ENCODE measurements at places on chromosomes 13 and 19.
A peak's percentile ranks its signal among the peaks of the same experiment; 100 is the strongest.

- DNase-seq = no peak
These were observed 65.6 kb downstream of the RBM26 start for GRCh38 chr13:79340490-79340889.

GRCh38 chr13:110443622-110444225, 117.8 kb downstream of the RAB20 start:
- no peak for DNase-seq

DNA sequence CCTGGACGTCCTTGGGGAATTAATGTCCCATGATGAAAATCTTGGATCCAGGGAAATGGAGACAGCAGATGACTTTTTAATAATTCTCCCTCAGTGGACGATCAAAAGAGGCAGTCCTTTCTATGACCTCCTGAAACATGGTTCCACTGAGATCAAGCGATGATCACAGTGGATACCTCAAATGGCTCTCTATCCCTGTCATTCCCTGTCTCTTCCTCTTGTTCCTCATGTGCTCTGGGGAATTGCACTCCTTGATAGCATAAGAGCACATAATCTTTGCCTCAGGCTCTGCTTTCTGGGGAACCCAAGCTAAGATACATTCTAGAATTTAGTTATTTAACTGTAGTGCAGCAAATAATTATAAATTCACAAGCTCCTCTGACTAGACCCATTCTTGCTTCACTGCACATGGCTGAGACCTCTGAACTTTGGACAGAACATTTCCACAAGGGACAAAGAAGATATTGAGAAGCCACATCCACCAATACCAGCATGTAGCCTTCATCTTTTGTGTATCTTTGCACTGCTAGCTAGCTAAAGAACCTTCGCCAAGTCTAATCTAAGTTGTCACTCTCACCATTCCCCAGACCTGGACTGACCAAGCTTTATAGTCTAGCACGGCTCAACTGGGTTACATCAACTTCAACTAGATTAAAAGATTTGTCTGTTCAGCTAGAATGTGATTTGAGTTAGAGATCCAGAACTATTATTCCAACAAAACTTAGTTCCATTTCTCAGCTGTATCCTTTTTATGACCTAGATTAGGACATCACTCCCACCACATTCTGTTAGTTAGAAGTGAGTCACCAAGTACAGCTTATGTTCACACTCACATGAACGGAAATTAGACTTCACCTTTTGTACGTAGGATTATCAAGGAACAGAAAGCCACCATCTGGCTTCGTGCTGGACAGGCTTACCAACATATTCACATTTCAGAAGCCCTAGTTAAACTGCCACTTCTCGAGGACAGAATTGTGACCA, 142.7 kb downstream of the SUCLA2 start:
- no peak for DNase-seq

- DNase-seq = no peak
These were observed 10.0 kb upstream of the IGSF23 start for GRCh38 chr19:44603201-44603945.

DNA sequence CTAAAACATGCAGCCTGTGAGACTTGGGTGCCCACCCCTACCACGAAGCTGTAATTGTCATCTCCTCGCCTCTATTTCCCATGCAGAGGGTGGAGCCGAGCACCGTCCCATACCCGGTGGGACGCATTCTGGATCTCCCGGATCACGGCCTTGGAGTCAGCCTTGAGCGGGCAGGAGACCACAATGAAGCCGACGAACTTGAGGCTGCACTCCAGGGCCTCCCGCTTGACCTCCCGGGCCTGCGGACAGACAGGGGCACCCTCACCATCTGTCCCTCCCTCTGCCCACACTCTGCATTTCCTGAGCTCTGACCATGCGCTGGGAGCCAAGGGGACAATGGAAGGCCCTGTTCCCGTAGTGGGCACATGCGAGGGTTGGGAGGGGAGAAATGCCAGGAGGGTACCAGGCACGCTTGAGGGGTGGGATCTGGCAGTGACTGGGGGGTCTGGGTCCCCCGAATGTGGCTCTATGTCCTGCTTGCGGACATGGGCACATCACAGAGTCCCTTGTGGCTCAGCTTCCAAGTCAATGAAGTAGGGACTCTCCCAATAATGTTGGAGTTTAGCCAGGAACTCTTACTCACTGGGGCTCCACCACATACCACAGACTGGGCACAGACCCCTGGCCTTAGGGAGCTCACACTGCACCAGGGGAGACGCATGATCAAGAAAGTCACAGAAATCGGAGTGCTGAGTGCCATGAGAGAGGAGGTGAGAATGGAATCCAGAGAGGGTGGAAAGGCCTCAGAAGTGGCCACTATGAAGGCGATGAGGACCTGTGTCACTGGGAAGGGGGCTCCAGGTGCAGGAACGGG, 9.2 kb upstream of the GMIP start:
- DNase-seq = no peak

DNA sequence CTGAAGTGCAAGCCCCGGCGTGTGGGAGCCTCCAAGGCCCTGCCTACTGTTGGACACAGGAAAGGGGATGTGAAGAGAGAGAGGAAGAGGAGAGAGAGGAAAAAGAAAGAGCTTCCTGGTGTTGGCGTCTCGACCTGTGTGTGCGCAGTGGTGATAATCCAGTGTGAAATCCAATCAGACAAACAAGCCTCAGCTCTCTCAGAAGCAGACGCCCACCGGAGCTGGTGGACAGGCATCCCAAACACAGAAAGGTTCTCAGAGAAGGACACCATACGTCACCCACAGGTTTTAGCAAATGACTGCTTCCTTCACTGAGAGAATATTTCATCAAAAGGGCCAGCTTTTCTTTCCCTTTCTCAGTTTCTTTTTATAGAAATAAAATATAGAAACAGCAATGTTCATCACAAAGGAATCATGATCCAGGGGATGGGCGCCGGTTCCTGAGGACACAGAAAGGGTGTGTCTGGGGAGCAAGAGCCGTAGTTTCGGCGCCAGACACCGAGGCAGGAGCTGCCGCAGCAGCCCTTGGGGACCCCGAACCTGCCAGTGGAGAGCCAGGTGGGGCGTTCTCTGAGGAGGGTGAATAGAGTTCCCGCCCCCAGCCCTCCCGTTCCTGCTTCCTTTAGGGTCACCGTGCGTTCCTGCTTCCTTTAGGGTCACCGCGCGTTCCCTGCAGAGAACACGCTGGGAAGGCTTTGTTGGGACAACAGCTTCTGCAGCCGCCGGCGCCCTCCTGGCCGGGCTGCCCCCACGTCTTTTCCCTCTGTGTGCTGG, 145.8 kb upstream of the SOX1 start:
- DNase-seq = peak; percentile 18

- DNase-seq = no peak
These were observed 20.8 kb downstream of the ANKRD10 start for GRCh38 chr13:110894086-110894485.

DNA sequence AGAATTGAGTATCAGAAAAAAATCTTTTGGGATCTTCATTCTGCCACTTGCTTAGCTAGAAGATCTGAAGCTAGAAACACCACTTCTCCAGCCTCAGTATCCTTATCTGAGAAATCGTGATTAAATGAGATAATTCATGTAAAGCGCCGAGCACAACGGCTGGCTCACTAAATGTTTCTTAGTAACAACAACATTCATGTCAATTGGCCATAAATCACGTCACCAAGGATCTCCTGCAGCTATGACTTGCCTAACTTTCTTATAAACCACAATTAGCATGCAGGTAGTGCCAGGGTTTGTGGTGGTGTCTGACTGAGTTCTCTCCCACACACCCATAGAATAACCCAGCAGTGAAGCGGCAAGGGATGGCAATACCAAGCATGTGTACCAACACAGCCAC, 501.3 kb downstream of the EFNB2 start:
- no peak for DNase-seq

DNA sequence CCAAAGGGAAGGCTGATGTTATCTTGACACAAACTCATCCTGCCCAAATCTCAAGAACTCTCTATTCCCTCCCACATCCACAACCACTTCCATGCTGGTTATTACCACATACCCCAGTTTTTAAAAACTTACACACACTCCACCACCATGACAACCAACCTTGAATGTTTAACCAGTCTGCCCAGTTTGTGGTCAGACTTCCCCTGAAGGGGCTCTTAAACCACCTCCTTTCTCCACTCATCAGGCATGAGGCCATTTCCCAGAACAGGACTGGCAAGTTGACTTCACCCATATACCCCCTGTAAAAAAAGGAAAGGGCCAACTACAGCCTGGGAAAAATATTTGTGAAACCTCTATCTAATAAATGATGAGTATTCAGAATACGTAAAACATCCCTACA, 12.4 kb upstream of the ZSCAN4 start:
- no peak for DNase-seq

GRCh38 chr19:1630811-1631210, 21.6 kb downstream of the TCF3 start:
- no peak for DNase-seq

DNA sequence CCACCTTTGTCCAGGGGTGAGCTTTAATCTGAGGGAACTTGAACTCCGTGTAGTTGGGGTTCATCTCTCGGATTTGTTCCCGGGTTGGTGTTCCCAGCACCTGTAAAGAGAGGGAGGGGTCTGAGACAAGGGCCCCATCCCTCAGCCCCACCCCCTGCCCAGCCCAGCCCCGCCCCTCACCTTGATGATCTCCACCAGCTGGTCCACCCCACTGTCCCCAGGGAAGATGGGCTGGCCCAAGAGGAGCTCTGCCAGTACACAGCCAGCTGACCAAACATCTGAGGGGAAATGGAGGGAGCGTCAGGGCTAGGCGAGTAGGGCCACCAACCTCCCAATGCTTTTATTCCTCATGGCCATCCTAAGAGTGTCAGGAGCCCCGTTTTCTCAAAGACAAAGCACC, 9.3 kb downstream of the GSK3A start:
- no peak for DNase-seq

- DNase-seq = no peak
These were observed 89.3 kb upstream of the UQCRFS1 start for GRCh38 chr19:29302002-29302928.

- DNase-seq = no peak
These were observed 127.5 kb downstream of the RFC3 start for GRCh38 chr13:33945477-33945876.

- DNase-seq = no peak
These were observed 11.7 kb upstream of the ADGRE5 start for GRCh38 chr19:14369399-14370168.

- DNase-seq = no peak
These were observed 9.9 kb upstream of the ATG4D start for GRCh38 chr19:10533646-10534386.

DNA sequence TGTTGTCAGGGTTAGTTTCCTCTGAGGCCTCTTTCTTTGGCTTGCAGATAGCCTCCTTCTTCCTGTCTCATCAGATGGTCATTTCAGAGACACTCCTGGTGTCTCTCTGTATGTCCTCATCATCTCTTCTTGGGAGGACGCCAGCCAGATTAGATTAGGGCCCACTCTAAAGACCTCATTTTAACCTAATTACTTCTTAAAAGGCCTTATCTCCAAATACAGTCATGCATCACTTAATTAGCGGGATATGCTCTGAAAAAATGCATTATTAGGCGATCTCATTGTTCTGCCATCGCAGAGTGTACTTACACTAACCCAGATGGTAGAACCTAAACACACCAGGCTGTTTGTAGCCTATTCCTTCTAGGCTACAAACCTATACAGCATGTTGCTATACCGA, 89.0 kb downstream of the CDK8 start:
- no peak for DNase-seq

Measured in dorsolateral prefrontal cortex (tissue), 122 donors.